Mucosa of descending colon (tissue), 3 donors: ENCODE measurements at places on chromosomes 12 and 14. TPM values are rescaled to one million over a fixed set of nuclear protein-coding genes. Genes with fewer than 3 reads are reported as not detected.

DNA sequence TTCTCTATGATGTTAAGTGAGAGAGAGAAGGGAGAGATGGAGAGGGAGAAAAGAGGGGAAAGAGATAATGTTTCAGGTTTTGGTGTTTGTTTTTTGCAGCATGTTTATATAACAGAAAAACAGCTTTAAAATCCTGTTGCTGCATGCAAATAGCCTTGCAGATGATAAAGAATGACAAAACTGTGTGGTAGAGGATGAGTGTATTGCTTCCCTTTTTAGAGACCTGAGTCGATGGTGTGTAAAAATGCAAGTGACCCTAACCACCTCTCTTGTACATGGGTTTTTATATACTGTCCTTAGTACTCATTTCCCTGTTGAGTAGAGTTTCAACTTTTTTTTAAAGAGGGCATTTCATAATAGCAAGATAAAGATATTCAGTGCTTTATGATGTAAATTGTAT lies 249.1 kb downstream of the AKAP6 start:
- DNase-seq = no peak

DNA sequence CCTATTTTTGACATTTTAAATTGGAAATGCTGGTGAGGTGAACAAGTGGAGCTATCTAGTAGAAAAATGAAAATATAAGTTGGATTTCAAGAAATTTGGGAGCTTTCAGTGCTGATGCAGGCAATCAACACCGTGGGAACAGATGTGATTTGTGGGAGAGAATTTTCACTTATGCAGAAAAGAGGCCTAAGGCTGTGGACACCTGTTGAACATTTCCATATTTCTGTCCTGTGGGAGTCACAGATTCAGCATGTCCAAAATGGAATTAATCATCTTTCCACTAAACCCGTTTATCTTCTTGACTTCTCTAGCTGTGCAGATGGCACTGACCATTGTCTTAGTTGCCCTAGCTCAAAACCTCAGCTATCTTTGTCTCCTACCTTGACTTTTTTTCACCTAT lies 2.5 kb upstream of the GPATCH2L start:
- no peak for DNase-seq

DNA sequence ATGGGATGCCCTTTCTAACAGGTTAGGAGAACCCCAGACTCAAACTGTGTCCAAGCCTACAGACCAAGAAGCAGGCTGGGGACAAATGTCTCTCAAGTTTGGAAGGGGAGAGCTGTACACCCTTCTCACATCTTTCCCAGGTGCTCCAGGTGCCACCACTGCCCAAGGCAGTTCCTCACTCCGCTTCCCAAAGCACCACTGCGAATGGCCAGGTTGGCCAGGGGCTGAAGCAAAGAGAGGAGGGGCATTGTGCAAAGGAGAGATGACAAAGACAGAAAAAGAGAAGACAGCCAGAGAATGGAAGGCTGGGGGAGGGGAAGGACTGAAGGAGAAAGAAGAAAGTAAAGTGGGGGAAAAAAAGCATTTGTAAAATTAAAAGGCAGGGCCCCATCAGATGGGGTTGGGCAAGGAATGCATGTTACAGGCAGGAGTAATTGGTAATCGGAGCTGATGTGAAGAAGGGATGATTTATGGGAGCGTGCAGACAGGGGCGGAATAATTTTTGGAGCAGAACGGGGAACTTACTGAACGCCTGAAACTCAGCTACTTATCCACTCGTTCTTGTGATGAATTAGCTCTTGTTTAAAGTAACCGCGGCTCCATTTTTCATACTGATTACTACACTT lies 165.8 kb downstream of the ESRRB start:
- no peak for DNase-seq

DNA sequence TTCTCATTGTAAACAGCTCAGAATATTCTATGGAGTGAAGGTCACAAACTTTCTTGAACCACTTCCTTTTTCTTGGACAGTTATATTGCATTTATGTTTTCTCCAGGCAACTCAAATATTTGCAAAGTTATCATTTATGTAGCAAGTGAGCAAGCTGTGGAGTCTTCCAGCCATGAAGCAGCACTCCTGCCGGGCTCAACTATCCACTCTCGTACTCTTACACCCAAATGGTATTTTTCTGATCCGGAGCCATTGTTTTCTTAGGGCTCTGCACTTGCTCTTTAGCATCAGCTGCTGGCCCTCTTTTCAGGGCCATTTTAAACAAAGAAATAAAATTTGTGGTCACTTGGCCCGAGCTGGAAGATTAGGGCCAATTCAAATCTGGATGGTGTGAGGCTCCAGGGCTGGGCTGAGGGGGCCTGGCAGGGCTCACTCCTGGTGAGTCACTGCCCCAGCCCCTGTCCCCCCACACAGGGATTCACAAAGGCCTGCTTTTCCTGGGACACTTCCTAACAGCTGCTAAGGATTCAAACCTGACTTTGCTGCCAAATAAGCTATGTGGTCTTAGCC lies 19.7 kb downstream of the SYNE3 start:
- DNase-seq = no peak

DNA sequence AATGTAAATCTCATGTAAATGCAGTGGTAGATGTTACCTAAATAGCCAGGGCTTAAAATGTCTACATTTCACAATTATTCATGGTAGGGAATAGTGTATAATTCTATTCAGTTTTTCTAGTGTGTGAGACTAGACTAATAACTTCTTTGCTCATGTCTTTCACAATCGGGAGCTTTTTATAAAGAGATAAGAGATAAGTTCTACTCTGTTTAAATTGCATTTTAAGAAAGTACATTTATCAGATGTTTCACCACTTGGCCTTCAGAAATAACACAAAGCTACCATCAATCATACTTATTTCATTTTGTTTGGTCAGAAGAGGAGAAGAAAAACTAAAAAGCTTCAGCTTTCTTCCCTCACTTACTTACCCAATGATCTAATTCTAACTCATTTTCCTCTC lies 725.5 kb upstream of the FLRT2 start:
- no peak for DNase-seq

GRCh38 chr14:37179896-37180502 lies 7.6 kb upstream of the SLC25A21 start:
- DNase-seq = no peak

DNA sequence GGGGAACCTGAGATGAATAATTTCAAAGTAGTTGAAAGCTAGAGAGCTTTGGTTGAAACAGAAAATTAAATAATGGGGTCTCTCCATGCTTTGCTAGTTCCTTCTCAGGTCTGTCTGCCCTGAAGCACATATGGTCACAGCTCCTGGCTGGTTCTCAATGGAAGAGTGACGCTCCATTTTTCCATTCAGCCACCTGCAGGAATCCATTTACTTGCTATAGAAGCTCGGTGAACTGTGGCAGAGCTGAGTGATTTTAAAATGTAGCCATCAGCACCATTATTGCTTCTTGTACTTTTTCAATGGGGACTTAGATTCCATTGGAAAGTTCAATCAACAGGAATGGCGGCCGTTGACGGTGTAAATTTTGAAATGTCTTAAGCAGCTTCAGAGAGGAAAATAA lies 525.2 kb downstream of the GLT1D1 start:
- DNase-seq = no peak

DNA sequence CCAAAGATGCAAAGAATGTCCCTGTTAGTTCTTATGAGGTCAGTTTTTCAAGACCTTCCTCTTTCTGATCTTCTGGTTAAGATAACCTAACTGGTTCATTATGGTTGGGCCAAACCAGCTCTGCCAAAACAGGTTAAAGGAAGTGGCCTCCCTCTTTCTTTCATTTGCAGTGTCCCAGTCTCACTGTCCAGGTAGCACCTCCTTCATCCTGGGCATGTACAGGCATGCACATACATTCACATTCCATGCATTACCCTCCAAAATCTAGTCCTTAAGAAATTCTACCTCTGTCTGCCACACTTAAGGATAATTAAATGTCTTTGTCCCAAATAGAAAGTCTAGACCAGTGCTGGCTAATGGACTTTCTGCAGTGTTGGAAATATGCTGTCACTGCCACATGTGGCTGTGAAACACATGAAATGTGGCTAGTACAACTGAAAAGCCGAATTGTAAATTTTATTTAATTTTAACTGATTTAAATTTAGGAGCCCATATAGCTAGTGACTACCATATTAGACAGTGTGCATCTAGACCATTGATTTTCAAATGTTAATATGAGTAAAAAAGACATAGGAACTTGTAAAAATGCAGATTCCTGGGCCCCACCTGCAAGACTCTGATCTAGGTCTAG lies 169.3 kb downstream of the PCNX1 start:
- DNase-seq = no peak

- DNase-seq = no peak
Observed at GRCh38 chr12:115623764-115624334, 653.6 kb downstream of the MED13L start.

DNA sequence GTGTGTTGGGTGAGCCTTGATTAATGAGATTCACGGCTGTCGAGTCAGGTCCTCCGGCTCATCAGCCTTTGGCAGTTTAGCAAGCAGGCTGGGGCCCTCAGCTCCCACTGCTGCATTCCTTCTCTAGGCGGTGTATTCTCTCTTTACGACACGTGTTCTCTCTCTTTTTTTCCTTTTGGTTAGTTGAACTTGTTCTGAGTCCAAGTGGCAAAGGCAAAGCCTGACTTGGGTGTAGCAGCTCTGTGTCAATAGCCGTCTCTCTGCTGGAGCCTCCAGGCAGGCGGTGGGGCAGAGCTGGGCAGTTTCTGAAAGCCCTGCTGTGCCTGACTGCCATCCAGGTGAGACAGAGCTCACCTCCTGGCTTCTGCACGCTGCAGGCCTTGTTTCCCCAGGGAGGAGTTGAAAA lies 46.6 kb downstream of the SUSD6 start:
- DNase-seq = peak; percentile 77

- DNase-seq = no peak
Observed at GRCh38 chr12:66603461-66603860, 75.4 kb downstream of the GRIP1 start.

- DNase-seq = no peak
Observed at GRCh38 chr14:105368032-105368417, 30.3 kb upstream of the TEX22 start.

- DNase-seq = no peak
Observed at GRCh38 chr12:112815589-112816321, 24.2 kb downstream of the RPH3A start.

- DNase-seq = no peak
Observed at GRCh38 chr12:84135586-84136279, 776.9 kb downstream of the SLC6A15 start.

- no peak for DNase-seq
Observed at GRCh38 chr12:70590549-70591226, 46.5 kb downstream of the PTPRB start.

Gene RPL36AL
- total RNA-seq = 146 TPM

Gene NRXN3
- 27.3 TPM for total RNA-seq

Gene KLRC3
- 0.58 TPM for total RNA-seq

Gene FLRT2
- total RNA-seq = 14.6 TPM
